HL-60 (cell line): ENCODE measurements at places on chromosomes 5 and 9.

- no peak for DNase-seq
Observed at GRCh38 chr9:136697821-136698526, 10.7 kb upstream of the AGPAT2 start.

GRCh38 chr5:154042766-154043165 lies 4.0 kb downstream of the MFAP3 start:
- DNase-seq: peak; percentile 12

- DNase-seq: no peak
Observed at GRCh38 chr5:91841423-91841822, 458.3 kb upstream of the ARRDC3 start.

GRCh38 chr5:96280946-96281393 lies 152.1 kb downstream of the PCSK1 start:
- DNase-seq: no peak

DNA sequence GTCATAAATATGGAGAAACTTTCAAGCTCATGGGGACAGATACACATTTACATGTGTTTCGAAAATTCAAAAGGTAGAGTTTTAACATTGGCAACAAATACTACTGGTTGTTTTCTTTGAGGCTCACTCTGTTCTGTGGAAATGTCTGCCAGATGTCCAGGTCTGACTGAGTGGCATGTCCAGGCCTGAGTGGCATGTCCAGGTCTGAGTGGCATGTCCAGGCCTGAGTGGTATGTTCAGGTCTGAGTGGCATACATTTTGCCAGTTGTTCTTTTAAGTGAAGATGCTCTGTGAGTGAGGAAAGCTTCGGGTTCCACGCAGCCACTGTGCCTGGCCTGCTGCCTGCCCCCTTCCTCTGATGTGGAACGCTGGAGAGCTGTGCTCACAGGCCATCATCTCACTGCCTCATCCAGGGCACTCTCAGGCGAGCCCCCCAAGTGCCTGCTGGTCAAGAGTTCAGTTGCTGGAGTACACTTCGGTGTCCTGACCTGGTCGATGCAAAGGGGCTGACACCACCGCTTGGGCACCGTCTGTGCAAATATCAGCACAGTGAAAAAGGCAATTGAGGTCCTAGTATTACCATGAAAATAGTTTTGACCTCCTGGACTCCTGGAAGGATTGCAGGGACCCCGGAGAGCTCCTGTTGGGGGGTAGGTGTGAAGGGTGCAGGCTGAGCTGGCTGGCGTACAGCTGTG lies 89.9 kb downstream of the EHMT1 start:
- DNase-seq: no peak

DNA sequence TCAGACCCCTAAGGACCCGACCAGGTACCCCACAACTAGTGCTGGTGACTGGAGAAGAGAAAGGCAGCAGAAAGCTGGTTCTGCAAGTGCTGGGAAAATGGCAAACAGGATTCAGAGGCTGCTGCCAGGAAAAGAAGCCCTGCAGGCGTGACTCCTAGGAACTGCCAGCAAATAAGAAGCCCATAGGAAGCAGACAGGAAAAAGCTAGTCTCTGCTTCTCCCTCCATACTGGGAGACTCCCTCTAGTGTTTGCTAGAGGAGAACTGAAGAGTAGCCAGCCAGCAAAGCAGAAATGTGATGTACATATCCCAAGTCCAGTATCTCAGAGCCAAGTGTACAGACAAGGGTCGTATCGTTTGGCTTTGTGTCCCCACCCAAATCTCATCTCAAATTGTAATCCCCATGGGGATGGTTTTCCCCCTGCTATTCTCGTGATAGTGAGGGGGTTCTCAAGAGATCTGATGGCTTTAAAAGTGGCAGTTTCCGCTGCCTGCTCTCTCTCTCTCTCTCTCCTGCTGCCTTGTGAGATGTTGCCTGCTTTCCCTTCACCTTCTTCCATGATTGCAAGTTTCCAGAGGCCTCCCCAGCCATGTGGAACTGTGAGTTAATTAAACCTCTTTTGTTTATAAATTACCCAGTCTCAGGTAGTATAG lies 38.1 kb upstream of the TUSC1 start:
- no peak for DNase-seq

GRCh38 chr9:14218253-14218652 lies 95.7 kb downstream of the NFIB start:
- no peak for DNase-seq

- DNase-seq: no peak
Observed at GRCh38 chr5:966941-967340, 41.7 kb upstream of the NKD2 start.

- DNase-seq: peak; percentile 2
Observed at GRCh38 chr9:120109242-120109641, 470.7 kb downstream of the CDK5RAP2 start.

- no peak for DNase-seq
Observed at GRCh38 chr5:86320266-86320665, 297.5 kb upstream of the COX7C start.

- DNase-seq: no peak
Observed at GRCh38 chr5:122392824-122393223, 80.8 kb downstream of the SNCAIP start.

DNA sequence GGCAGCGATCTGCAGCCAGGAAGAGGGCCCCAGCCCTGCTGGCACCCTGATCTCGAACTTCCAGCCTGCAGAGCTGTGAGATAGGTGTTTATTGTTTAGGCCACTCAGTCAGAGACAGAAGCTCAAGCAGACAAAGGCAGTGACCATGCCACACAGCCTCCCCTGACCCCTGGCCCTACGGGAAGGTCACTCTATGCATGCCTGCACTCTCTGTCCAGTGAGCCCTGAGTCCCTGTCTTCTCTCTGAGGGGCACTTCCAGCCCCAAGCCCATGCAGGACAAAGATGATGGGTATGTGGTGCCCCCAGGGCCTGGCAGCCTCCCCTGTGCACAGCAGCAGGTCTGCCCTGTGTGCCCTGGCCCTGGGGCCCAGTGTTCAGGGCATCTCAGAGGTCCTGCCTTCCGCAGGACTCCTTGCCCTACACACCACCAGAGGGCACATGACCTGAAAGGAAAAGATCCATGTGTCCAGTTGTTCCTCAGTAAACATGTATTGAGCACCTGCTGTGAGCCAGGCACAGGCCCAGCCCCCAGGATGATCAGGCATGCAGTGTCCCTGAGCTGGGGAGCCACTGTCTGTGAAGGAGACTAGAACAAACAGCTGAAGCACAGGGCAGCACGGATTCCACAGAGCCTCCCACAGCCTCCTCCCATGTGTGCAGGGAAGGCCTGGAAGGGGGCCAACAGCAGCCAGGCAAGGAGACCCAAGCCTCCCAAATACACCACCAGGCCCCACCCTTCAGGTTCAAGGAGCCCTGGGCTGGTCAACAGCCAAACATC lies 109.3 kb downstream of the ATPSCKMT start:
- no peak for DNase-seq

DNA sequence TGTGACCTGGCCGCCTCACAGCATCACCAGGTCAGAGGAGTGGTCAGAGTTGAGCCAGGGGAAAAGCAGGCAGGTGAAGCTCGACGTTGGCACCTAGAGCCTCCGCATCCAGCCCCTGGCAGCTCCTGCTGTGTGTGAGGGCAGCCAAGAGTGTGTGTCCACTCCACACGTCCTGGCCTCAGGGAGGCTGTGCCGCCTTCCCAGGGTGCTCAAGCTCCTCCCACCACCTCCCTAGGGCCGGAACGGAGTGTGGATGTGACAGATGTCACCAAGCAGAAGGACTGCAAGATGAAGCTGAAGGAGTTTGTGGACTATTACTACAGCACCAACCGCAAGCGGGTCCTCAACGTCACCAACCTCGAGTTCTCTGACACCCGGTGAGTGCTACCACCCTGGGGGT lies 72.5 kb downstream of the PHF2 start:
- no peak for DNase-seq

GRCh38 chr9:30925635-30926034 lies 1458.8 kb upstream of the ACO1 start:
- DNase-seq: no peak

DNA sequence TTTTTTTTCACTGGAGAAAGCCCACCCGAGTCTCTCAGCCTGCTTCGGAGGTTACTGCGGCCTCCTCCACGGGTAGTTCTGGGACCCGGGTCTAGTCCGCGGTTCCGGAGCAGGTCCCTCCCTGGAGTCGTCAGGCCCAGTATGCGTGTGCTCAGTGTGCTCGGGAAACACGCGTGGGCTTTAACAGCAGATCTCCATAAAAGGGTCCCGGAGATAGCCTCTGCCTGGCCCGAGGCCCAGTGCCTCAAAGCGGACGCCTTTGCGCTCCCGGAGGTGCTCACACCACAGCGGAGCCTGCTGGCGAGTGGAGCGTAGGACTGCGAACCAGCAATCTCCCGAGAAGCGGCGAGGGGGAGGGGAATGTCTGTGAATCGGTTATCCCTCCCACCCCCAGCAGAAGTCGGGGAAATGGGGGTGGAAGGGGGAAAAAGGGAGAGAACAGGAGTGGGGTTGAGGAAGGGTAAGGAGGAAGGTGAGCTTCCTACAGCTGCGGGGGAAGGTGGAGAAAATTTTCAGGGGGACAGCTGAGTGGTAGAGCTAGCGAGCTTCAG lies 28.7 kb downstream of the CDKN2A start:
- DNase-seq: peak; percentile 73

GRCh38 chr5:83256091-83256780 lies 178.9 kb downstream of the XRCC4 start:
- no peak for DNase-seq

- no peak for DNase-seq
Observed at GRCh38 chr5:77748160-77748559, 28.0 kb downstream of the TBCA start.

- DNase-seq: no peak
Observed at GRCh38 chr5:94640176-94640575, 21.7 kb downstream of the SLF1 start.

DNA sequence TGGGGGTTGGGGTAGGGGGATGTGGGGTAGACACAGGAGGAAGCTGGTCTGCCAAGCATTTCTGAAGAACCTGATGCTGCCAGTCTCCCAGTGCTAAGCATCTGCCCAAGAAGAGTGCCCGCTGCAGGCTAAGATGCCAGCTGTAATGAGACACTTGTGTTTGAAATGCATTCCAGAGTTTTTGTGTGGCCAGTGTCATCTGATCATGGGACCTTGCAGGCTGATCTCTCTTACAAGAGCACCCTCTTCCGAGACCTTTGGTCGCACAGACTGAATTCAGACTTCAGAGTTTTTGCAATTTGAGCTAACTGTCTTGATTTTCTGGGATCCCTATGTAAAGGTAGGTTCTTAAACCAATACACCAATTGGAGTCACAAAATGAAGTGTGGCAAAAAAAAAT lies 58.1 kb downstream of the DENND1A start:
- no peak for DNase-seq

GRCh38 chr9:33233626-33234342 lies 6.2 kb upstream of the SPINK4 start:
- DNase-seq: no peak

- no peak for DNase-seq
Observed at GRCh38 chr5:115816226-115817081, at the start of gene CDO1. TSS of gene CDO1 (minus strand) at chr5:115816659. CDS start at chr5:115816397, 262 bp downstream.

GRCh38 chr5:127004721-127005120 lies 25.6 kb downstream of the MARCHF3 start:
- DNase-seq: no peak

GRCh38 chr9:33350310-33350709 lies 52.1 kb downstream of the AQP7 start:
- DNase-seq: no peak

- DNase-seq: no peak
Observed at GRCh38 chr9:18825656-18826170, 207.3 kb downstream of the SAXO1 start.

DNA sequence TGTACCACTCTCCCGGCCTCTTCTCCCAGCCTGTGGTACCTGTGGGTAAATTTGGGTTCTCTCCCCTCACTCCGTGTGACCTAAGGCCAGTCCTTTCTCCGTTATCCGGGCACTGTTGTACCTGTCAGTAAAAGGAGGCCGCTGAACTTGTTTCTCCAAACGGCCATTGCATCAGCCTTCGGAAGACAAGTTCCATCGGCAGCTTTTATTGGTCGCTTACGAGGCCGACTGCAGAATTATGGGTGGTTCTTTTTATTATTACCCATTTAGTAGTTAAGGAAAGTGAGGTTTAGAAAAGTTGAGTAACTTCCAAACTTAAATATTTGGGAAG lies 558 bp downstream of the GRPEL2 start:
- DNase-seq: peak; percentile 38

DNA sequence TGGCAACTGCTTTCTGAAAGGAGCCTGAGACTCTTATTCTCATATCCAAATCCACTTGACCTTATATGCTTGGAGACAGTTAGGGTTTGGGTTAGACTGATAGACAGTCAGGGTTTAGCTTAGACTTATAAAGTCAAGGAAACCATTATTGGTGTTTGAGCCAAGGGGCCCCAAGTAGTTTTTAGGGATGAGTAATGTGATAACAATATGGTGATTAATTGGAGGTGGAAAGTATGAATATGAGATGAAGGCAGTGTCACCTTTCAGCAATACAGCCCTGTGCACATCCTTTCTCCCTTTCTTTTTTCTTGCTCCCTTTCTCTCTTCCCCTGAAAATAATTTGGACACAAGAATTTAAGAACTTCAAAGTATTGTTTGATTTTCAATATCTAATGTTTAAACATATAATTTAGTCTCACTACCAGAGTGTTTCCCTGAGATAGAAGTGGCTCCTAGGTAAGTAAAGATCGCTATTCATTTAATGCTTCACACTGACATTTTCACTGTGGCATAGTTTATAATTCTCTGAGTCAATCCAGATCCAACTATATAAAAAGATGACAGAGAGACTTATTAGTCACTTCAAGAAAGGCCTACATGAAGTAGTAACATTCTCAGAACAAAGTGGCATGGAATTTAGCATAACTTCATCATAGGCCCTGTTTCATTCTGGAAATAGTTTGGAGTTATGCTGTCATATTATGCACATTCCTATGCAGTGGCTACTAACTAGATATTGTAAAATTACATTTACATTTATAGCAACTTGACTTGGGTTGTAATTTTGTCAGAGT lies 200.8 kb downstream of the CHSY3 start:
- DNase-seq: no peak

GRCh38 chr9:33903157-33903780 lies 86.3 kb downstream of the UBE2R2 start:
- no peak for DNase-seq

GRCh38 chr5:79845448-79846197 lies 145.4 kb downstream of the MTX3 start:
- DNase-seq: no peak

DNA sequence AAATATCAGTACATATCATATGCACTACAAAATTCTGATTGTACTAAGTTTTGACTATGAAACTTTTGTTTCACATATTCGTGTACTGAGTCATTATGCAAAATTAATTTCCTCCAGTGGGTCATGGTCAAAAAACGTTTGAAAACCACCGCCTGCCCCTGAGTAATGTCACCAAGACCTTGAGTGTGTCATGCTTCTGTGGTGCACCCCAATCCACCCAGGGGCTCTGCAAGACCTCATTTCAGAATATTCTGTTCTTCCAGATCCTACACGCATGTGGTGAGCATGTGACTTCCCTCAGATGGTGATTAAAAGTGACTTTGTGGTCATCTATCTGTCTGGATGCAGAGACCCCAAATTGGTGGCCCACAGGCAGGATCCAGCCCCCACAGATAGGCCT lies 31.0 kb downstream of the ABLIM3 start:
- no peak for DNase-seq

DNA sequence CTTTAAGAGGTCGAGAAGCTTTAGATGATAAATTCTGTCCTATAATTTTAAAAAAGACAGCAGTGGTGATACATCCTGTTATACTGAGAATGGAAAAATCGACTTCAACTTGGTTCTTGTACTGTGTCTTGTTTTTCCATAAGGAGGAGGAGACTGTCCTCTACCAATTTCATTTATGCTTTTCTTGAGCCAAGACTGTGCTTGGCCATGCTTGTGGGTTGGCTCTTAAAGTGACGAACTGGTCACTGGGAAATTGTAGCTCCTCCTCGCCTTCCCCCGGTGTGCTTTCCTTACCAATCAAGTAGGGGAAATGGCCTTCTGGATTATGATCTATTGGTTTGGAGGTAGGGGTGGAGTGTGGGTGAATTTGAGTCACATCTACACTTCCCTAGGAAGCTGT lies 67.1 kb upstream of the HSPB3 start:
- DNase-seq: no peak
